ENCODE measurements at places on chromosomes 7 and 10.
A peak's percentile ranks its signal among the peaks of the same experiment; 100 is the strongest.

DNA sequence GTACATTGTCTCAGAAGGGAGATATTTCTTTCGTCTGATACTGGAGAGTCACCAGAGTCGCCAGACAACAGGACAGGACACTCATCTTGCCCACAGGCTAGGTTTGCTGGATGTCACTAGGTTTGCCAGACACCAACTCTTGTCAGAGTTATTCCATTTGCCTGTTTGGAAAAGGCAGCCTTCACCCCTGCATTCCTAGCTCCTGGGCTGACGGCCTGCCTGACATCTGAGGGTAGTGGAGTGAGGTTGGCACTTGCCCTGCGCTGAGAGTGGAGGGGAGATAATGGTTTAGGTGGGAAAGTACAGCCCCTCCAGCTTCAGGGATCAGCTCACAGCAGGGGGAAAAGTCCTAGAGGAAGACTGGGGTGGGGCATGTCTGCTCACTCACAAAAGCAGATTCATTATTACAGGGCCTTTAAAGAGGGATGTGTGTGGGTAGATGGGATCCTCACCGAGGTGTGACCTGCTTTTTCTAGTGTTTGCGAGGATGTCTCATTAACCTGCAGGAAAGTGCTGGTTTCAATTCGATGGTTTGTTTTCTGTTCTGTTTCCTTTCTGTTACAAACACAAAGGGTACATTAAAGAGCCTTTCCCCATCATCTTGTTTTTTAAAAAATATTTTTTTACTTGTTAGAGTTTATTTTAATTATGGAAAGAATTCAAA lies 79.3 kb upstream of the TNS3 start:
- DNase-seq = no peak

DNA sequence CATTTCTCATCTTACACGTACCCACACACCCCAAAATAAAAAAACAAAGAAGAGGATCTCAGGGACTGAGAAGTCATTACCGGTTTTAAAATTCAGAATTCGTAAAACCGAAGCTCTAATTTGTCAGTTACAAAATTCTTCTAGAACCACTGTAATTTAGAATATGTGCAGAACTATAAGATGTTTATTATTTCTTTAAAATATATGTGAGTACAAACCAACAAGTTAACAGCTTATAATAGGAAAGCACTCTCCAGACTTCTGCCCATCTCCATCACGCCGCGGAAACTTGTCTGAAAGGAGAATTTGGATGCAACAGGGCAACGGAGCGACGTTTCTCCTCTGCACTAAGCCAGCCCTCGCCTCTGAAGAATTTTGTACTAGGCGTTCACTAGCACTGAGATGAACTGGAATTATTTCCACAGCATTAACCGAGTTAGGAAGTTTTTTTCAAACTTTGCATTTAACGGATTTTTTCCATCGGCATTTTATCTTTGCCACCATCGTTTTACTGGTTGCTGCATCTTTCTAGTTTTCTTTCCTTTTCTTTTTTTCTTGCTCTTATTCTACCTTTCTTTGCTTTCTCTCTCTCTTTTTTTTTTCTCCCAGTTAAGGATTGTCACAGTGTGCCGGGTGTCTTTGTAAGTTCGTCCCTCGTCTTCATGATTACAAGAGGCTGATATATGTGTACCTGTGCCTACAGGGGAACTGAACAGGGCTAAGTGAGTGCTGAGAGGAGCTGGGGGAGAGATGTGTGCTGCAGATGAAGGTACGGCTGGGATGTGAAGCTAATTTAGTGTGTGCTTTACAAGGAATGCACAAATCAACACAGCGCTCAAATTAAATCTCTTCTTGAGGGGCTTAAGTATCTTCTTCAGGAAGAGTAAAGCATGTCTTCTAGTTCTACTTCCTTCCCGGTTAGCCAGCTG lies 295.9 kb upstream of the NFE2L3 start:
- no peak for DNase-seq

GRCh38 chr7:139650429-139651100 lies 127.1 kb downstream of the CLEC2L start:
- no peak for DNase-seq

- DNase-seq = no peak
Measured at GRCh38 chr7:46616636-46617035, 695.6 kb upstream of the IGFBP3 start.

DNA sequence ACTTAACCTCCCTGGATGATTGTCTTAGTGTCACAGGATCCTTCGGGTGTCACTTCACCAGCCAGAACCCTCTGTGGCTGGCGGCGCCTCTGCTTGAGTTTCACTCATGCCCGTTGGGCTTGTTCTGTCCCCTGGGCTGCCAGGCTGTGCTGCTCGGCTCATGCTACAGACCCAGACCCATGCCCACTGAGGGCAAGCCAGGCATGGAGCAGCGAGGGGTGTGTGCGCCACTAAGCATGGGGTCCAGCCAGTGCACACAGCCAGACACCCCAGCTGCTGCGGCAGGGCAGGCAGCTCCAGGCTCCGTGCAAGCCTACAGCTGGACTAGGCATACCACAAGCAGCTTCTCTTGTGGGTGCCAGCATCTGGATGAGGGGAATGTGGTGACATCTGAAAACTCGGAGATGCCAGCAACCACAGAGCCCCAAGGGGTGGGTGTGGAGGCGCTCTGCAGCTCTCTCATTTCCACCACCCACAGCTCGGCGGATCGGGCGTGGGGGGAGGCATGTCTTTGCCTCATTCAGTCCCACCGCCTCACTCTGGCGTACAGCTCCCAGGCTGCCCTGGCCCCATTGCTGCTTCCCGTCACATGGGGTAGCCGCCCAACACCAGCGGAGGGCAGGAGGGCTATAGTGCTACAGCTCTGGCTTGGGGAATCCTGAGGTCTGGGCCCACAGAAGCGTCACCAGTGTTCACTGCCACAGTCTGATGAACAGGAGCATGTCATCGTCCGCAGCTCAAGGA lies 269.6 kb upstream of the LRGUK start:
- DNase-seq = no peak

DNA sequence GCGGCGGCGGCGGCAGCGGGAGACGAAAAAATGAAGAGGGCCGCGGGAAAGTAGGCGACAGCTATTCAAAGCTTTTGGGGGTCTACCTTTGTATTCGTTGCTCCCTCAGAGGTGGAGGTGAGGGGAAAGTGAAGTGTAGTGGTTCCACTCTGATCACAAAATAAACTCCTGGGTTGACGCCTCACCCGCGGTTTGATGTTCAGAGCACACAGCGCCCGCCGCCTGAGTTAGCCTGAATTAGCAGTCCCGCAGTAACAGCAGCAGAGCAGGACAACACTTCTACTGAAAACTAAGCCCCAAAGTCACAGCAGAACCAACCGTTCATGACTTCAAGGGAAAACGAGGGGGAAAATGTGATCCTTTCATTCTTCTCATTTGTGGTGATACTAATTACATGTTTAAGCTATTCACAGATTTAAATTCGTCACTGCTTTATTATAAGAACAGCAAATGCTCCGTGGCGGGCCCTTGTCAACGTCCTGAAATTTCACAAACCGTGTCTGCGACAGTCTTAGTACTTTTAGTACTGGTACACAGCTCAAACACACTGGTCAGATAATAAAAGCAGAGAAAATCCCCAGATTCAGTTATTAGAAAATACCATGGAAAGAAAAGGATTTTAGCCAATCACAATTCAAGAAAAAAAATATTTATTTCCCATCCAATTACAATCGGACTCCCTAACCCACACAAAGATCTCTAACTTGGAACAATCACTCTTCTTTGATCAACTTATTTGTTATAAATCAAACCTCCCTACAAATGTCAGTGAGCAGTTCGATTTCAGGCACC lies 563 bp upstream of the JMJD1C start:
- peak; percentile 69 for DNase-seq

GRCh38 chr7:105662998-105663397 lies 81.7 kb upstream of the EFCAB10 start:
- no peak for DNase-seq

DNA sequence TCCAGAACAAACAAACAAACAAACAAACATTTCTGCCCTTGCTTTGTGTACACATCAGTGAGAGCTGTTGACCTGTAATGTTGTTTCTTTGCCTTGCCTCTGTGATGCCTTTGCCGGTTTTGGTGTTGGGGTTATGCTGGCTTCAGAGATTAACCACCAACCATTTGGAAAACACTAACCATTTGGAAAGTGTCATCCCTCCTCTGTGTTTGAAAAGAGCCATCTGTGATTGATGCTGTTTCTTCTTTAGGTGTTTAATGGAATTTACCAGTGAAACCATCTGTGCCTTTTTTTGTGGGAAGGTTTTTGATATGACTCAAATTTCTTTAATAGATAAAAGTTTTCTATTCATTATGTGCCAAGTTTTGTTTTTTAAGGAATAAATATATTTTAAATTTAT lies 46.5 kb downstream of the INPP5A start:
- no peak for DNase-seq

GRCh38 chr10:120423431-120424197 lies 33.4 kb upstream of the PLPP4 start:
- peak; percentile 72 for DNase-seq

DNA sequence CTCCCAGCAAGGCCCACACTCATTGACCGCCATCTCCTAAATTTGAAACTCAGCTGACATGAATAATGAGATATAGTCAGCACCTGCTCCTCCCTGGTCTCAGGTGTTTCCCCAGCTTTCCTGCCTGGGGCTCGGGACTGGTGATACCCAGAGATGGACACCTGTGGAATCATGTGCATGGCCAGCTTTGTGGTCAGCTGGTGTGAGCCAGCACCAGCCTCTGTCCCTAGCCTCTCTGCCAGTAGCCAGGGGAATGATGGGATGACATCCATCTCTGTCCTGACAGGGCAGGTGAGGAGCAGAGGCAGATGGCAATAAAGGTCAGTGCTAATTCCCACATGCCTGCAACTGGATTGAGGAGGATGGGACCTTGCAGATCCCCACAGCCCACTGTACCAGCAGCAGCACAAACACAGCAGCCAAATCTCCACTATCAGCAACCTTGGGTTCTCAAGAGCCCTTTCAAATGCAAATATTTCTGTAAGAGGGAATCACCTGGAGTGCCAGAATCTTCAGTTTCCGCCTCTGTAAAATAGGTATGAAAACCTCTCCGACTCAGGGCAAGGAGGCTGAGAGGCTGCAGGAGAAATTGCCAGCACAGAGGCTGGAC lies 329.2 kb upstream of the ZMIZ1 start:
- no peak for DNase-seq

GRCh38 chr7:42071372-42072261 lies 165.4 kb downstream of the GLI3 start:
- DNase-seq = peak; percentile 69

DNA sequence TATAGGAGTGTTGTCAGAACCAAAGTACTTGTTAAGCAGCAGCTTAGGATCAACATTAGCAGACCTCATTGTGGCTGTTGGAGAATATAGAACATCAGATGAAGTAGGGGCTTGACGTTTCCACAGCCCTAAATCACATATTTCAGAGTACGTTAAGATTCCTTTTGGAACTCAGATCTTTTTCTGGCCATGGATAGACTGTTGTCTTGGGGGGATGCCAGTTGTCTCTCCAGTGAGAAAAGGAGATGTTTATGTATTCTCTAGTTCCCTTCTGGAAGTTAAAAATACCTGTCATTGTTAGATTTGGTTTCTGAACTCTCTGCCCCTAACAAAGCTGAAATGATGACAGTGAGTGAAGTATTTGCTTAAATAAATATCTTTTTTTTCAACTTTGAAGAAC lies 191.3 kb downstream of the AUTS2 start:
- no peak for DNase-seq

- no peak for DNase-seq
Measured at GRCh38 chr10:88322324-88323063, 260.6 kb downstream of the RNLS start.

GRCh38 chr7:39727231-39728012 lies 104.0 kb downstream of the RALA start:
- no peak for DNase-seq

DNA sequence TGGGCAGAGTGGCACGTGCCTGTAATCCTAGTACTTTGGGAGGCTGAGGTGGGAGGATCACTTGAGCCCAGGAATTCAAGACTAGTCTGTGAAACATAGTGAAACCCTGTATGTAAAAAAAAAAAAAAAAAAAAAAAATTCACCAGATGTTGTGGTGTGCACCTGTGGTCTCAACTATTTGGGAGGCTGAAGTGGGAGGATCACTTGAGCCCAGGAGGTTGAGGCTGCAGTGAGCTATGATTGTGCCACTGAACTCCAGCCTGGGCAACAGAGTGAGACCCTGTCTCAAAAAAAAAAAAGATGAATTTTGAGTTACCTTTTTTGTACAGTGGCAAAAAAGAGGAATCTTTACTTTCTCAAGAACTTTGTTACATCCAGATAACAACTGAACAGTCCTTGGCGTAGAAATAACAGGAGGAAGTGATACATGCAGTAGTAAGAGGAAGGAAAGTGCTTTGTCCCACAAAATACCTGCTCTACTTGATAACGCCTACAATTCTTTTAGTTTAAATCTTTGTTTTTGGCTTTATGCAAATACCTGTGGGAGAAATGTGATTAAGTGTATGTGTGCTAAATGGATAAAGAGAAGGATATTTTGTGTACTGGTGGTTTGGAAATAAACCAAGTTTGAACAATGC lies 29.3 kb downstream of the SPAG6 start:
- no peak for DNase-seq

DNA sequence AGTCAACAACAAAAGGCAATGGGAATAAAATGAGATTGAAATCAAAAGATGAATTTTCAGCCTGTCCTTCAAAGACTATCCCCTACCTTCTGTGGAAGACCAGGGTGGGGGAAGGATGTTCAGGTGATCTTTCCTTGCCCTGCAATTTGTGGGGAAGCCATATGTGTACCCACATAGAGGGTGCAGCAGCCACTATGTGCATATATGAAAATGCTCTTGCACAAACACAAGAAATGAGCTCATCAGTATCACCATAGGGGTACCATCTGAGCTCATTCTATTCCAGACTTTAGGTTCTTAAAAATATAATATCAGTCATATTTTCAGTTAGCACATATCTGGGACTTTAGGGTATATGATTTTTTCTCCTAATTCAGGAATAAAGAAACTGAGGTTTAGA lies 17.7 kb downstream of the GIMAP5 start:
- no peak for DNase-seq

DNA sequence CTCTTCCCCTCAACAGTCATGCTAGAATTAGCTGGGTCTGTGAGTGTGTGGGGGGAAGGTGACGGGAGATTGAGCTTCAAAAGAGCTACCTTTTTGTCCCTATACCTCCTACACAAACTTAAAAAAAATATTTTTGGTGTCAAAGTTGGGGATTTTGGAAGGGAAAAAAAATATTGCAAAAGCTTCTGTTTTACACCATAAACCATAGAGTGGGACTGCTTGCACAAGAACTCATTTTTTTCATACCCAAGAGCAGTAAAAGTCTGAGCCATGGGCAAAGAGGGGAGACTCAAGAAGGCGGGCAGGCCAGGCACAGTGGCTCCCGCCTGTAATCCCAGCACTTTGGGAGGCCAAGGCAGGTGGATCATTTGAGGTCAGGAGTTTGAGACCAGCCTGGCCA lies 9.4 kb upstream of the ZDHHC4 start:
- DNase-seq = no peak

Data from hepatocyte (in vitro differentiated cells).